ENCODE measurements at places on chromosomes 7 and 10. TPM values are rescaled to one million over a fixed set of nuclear protein-coding genes. Genes with fewer than 3 reads are reported as not detected.

GRCh38 chr7:31046723-31047122 is 5.4 kb upstream of the ADCYAP1R1 start:
- DNase-seq, result no peak

GRCh38 chr10:1413256-1413655 is 324.1 kb downstream of the ADARB2 start:
- no peak for DNase-seq

Gene OR2A42
- 0.28 TPM for total RNA-seq

DNA sequence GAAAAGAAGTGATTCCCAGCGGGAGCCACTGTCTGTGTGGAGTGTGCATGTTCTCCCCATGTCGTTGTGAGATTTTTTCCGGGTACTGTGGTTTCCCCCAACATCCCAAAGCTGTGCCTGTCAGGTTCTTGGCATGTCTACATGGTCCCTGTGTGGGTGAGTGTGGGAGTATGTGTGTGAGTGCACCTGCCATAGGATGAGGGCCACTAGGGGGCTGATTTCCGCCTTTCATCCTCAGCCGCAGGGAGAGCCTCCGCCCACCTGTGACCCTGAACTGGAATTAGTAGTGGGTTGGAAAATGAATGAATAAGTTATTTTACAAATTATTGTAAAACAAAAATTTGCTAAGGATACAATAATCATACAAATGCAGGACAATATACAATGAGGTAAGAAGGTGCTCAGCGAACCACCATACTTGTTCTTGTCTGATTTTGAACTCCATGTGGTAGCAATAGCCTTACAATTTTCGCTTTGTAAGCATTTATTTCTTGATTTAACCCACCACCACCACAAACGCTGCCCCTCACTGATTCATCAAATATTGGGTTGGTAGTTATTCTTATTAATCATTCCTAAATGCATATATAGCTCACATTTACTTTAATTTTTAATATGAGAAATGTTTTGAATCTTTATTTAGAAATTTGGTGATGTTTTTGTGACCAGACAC is 641.2 kb upstream of the VSTM2A start:
- DNase-seq, result no peak

DNA sequence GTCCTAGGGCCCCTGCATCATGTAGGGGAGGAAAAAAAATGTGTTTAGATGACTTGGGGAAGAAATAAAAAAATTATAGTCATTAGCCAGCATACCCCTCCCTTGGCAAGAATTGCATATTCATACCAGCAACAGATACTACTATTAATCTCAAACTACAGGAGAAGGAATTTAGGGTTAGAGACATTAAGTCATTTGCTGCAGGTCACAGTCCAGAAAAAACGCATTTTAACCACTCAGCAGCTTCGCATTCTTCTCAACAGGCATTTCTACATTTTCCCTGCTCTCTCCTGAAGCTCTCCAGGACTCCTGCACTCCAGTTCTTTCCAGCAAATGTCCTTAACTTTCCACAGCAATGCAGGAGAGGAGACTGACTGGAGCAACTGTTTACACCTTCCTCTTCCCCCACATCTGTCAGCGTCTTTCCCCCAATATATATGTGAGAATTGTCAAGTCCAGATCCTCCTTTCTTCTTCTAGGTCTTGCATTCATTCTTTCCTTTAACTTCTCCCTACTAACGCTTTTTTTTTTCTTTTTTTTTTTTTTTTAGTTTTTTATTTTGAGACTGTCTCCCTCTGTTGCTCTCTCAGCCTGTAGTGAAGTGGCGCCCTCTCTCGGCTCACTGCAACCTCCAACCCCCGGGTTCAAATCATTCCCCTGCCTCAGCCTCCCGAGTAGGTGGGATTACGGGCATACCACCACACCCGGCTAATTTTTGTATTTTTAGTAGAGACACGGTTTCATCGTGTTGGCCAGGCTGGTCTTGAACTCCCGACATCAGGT is 35.6 kb downstream of the PRPS1L1 start:
- no peak for DNase-seq

DNA sequence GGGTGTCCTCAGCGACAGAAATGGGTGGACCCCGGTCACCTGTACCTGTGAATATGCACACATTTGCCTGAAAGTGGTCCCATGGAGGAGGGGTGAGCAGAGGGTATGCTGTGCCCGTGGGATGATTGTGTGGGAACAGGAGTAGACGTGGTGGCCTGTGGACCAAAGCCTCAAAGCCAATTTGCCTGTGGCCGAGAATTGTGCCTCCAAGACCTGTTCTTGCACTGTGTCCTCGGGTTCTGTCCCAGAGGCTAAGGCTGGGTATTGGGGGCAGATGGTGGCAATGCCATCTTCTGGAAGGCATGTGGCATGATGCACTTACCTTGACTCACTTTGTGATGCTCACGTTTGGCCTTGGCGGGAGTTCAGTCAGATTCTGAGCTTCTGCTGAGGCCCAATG is 351.0 kb downstream of the TCERG1L start:
- no peak for DNase-seq

DNA sequence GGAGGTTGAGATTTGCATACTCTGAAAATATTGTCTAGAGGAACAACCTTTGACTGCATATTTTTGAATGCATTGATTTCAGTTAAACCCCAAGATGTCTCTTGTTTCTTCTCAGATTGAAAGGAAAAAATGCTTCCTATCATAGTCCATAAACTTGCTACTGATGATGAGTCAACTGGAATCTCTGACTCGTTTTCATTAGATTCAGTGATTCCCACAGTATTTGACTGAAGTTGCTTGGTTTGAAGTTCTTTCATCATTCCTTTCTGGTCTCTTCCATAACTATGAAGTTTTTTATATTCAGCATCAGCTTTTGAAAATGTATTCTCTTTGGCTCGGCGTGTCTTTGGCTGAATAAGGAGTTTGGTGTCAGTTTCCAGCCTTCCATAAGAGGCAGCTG is 10.7 kb downstream of the PEX1 start:
- no peak for DNase-seq

Gene ASZ1
- not detected for total RNA-seq

GRCh38 chr7:70940597-70940996 is 191.3 kb upstream of the GALNT17 start:
- DNase-seq, result no peak
